ENCODE measurements at places on chromosomes 5 and 9.
A peak's percentile ranks its signal among the peaks of the same experiment; 100 is the strongest.

DNA sequence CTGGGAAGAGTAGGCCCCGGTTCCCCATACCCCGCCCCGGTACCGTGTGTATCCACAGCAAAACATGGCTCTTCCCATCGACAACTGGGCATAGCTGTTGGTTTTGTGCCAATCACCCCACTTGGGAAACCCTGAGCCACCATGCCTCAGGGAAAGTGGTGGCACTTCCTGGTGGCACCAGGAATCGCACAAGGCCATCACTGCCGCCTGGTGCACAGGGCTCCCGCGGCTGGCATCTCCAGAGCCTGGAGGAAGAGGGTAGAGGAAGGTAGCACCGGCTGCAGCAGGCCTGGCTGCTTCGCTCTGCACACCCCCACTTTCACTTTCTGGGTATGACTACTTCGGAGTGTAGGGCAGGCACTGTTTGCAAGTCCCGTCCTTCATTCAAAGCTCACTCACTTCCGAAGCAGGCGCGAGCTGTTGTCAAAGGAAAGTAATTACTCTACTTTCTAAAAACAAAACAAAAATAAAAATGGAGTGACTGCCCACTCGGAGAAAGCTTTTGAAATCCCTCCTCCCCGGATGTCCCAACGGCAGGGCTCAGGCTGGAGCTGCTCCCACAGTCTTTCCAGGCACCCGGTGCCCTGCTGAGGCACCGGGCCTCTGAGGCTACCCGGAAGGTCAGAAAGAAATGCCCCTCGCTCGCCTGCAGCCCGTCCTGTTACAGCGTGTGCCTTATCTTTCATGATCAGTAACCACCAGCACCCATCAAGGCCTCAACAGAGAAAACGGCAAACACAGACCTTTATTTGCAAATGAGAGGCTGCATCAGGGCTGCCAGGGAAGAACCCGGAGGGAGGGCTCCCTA is 2.0 kb downstream of the BRD3 start:
- peak; percentile 50 for DNase-seq

- no peak for DNase-seq
Observed at GRCh38 chr9:36041506-36041905, 4.8 kb downstream of the RECK start.

GRCh38 chr9:98742325-98743280 is 33.9 kb upstream of the GABBR2 start:
- no peak for DNase-seq

DNA sequence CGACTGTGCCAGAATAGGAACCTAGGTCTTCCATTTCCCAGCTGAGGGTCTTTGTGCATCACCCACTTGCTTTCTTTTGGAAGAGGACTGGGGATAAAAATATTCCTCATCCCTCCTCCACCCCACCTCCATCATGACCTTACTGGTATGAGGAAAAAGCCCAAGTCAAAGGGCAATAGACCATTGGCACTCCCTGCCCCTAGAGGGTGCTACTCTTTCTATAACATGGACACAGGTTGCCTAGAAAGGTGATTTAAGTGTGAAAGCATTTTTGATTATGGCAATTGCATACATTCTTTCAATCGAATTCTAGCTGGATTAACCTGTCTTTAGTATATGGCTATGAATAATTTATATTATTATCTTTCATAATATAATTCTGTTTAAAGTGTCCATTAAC is 22.8 kb upstream of the ZNF618 start:
- no peak for DNase-seq

DNA sequence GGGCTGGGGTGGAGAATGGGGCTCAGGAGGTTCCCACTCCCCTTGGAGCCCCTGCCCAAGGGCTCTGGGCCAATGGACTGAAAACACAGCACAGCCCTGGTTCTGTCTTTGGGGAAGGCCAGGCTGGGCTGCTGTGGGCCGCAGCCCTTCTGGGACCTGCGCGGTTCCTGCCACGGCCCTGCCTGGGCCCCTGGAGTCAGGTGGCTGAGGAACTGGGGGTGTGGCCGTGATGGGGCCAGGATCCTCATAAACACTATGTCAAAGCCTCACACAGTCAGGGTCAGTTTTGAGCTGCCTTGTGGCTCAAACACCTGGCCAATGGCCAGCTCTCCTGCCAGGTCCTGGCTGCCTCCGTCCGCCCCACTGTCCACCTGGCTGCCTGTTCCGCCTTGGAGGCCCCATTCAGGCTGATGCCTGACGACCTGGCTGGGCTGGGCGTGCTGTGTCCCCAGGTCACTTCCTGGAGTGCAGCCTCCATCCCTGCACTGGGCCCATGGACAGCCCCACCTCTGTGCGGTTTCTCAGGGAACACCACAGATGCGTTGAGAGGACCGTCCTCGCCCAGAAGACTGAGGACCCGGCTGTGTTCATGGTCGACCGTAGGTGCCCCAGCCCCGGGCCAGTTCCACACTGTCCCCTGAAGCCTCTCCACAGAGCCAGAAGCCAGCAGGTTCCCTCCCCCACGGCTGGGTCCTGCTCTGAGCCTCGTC is 27.5 kb downstream of the PAEP start:
- no peak for DNase-seq

DNA sequence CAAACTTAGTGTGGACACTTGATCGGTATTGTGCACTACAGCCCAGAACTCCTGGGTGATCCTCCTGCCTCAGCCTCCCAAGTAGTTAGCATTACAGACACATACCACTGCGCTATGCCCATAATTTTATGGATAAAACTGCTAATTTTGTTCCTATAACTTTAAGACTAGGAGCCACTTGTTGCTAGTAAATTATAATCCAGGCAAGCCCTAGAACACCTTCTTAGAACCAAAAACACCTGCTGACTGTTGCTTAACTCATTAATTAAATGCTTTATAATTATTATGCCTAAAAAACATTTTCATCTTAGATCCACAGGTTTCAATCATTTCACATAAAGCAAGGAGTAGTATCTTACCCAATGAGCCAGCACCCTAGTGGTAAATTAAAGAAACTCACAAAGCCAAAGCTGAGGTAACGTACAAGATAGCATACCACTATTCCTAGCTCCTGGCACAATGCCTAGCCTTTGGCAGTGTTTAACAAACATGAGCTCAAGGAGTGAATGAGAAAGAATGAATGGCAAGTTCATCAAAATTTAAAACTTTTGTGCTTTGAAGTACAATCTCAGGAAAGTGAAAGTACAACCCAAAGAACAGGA is 5.4 kb downstream of the MRPS27 start:
- DNase-seq: no peak

DNA sequence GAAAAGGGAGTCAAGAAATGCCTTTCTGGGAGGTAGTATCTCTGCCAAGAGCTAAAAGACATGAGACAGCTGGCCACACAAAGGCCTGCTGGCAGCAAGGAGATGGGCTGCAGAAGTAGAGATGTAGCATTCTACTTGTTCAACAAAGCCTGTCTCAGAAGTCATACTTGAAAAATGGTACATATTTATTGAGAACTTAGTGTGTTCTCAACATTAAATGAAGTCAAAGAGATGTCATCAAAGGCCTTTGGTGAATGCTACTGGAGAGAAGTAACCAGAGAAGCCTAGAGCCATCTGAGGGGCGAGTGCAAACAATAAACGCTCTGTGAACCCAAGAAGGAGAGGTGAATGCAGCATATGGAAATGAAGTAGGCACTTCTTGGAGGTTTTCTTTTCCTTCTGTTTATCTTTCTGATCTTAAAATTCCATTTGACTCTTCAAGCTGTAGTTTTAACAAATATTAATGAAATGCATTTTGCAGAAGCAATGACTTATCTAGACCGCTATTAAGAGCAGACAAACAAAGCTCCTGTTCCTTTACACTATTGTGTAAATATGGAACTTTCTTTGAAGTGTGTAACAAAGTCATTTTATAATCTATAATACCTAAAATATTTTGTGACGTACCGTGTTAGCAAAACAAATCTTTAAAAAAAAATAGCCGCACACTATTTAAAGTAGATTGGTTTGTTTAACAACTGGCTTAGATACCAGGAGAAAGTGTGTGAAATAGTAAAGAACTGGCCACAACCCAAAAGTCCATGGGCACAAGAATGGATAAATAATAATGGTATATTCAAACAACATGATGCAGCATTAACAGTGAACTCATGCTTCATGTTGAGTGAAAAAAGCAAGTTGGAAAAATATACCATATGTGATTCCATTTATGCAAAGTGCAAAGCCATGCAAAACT is 70.2 kb downstream of the ZNF608 start:
- DNase-seq: no peak
